ENCODE measurements at places on chromosomes 6 and 20.

DNA sequence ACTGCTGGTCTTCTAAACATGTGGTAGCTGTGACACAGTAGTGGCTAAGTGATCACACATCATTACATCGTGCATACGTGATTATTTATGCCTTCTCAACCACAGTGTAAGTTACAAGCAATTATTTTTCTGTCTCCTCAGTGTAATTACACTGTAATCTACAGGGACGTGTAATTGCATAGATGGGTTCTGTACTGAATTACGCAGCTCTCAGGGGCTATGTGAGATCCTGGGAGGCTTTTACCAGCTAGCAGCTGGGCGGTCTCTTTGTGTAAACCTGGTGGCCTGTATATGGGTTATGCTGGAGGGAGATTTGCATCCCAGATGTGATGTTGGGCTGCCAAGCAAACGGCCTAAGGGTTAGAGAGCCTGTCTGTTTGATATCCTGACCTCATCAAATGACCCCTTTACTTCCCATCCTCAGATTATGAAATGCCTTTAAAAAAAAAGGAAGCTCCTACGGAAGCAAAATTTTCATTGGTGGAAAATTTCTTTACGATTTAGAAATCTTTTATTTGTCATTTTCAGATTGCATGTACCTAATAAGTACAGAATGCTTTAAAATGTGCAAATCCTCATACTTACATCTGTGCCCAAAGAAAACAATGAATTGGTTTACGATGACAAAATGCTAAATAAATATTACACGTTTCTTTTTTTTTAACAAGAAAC lies 402.8 kb upstream of the JAG1 start:
- DNase-seq: no peak

- no peak for DNase-seq
These were observed 528.7 kb downstream of the DOK5 start for GRCh38 chr20:55004044-55004443.

DNA sequence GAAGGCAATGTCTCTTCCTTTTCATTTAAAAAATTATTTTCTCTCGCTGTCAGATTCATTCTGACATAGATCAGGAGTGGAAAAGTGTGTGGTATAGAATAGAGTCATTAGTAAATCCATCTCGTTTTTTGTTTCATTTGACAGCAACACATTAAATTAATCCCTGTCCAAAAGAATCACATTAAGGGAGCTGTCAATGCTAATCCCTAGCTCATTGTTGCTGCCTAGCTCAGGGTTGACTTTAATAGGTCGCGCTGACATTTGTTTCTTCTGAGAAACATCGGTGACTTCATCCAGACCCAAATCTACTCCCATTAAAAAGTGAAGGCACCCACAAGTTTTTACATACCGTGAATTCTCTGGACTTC lies 25.4 kb upstream of the MAP3K7 start:
- no peak for DNase-seq

GRCh38 chr6:108557494-108558371 lies 3.0 kb upstream of the FOXO3 start:
- DNase-seq: peak; percentile 45

GRCh38 chr6:26379292-26379691 lies 3.6 kb upstream of the BTN2A2 start:
- DNase-seq: no peak

- DNase-seq: no peak
These were observed 57.6 kb upstream of the UNC93A start for GRCh38 chr6:167233490-167233889.

GRCh38 chr6:89350281-89350966 lies 2.1 kb downstream of the UBE2J1 start:
- peak; percentile 19 for DNase-seq

DNA sequence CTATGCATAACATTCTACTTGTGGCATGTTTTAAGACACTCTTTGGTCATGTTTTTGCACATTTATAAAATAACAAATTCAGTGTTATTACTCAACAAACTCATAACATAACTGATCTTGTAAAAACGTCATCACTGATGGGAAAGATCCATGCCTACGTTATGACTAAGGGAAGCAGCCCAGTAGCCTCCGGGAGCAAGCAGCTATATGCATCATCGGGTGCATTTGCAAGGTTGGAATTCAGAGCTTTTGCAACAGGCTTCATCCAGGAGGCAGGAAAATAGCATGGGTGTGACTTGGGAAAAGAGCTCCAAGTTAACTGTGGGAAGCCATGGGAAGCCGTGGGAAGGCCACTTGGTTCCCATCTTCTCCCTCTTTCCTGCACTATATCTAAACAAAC lies 271.6 kb upstream of the SGK1 start:
- DNase-seq: no peak

DNA sequence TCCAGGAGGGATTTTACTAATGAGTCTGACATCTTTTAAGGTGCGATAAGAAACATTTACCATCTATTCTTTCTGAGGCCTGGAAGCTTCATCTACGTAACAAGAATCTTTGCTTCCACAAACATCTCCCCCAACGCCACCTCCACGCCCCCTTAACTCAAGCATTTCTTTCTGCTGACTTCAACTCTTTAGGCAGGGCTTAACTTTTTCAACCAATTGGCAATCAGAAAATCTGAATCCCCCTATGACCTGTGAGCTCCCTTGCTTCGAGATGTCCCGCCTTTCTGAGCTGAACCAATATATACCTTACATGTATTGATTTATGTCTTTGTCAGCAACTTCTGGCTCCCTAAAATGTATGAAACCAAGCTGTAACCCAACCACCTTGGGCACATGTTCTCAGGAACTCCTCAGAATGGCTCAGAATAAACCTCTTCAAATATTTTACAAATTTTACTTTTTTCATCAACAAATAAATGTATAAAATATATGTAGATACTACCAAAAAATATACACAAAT lies 11.5 kb downstream of the OR2H2 start:
- DNase-seq: no peak

GRCh38 chr6:146857980-146858347 lies 259.2 kb downstream of the ADGB start:
- no peak for DNase-seq

- no peak for DNase-seq
These were observed 66.5 kb downstream of the REV3L start for GRCh38 chr6:111416529-111416928.

- no peak for DNase-seq
These were observed 23.9 kb upstream of the AHI1 start for GRCh38 chr6:135521431-135521830.

DNA sequence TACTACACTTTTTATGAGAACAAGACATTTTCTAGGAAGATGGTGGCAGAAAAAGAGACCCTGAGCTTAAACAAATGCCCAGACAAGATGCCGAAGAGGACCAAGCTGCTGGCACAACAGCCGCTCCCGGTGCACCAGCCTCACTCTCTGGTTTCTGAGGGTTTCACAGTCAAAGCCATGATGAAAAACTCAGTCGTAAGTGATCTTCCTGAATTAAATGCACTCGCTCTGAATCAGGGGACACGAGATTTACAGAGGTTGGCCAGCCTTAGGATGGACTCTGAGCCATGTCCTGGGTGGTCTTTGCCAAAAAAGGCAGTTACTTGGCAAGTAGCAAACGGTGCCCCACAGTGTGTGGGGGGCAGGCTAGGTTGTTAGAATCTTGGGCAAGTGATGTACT lies 423 bp downstream of the PACRG start:
- DNase-seq: no peak

DNA sequence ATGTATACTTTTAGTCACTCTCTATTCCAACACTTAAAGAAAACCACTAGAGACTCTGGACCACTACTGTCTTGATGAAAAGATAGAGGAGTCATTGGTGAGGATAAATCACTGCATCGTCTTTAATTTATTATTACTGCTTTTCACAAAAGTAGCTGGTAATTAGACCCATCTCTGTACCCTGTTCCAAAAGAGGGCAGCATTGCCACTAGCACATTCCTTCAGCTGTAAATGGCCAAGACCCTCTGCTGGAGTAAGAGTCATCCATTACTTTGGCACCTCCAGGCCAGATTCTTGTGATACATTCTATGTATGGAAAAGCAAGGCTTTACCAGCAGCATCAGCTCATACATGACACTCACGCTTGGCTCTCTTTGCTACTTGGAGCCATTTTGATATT lies 49.5 kb upstream of the PREP start:
- DNase-seq: no peak

- DNase-seq: no peak
These were observed 50.4 kb upstream of the TAB2 start for GRCh38 chr6:149267072-149267471.

GRCh38 chr6:54559136-54559535 lies 250.9 kb downstream of the TINAG start:
- no peak for DNase-seq

DNA sequence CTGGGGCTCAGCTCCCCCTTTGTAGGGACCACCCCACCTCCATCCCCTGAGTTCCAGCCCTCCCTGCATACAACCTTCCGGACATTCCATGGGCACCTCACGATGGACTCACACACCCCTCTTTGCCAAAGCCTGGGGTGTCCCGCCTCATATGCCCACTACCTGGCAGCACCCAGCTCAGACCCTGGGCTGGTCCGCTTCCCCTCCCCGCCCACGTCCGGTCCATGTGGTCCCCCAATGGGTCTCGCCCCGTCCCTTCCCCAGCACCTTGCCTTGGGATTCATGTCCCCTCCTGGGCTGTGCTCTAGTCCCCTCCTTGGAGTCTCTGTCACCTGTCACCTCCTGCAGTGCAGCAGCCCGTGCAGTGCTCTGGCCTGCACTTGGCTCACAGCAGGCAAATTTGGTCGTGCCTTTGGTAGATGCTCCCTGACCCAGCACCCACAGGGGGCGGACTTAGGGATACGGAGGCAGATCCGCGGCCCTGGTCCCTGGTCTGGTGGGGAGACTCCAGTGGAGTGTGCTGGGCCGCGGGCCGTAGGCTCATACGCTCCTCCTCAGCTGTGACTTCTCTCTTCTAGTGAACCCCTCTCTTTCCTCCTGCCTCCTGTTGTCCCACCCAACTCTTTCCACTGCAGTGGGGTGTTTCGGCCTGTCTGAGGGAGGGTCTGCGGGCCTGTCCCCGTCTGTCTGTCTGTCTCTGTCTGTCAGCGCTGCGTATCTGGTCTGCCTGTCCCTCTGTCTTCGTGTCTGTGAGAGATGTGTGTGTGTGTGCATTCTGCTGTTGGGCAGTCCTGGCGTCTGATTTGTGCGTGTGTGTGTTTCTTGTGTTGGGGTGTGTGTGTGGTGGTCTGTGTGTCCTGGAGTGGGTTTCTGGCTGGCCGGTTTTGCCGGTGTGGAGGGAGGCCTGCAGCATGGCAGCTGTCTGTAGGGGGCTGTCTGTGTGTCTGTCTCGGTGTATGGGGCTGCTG lies 69.5 kb downstream of the SRC start:
- DNase-seq: no peak

DNA sequence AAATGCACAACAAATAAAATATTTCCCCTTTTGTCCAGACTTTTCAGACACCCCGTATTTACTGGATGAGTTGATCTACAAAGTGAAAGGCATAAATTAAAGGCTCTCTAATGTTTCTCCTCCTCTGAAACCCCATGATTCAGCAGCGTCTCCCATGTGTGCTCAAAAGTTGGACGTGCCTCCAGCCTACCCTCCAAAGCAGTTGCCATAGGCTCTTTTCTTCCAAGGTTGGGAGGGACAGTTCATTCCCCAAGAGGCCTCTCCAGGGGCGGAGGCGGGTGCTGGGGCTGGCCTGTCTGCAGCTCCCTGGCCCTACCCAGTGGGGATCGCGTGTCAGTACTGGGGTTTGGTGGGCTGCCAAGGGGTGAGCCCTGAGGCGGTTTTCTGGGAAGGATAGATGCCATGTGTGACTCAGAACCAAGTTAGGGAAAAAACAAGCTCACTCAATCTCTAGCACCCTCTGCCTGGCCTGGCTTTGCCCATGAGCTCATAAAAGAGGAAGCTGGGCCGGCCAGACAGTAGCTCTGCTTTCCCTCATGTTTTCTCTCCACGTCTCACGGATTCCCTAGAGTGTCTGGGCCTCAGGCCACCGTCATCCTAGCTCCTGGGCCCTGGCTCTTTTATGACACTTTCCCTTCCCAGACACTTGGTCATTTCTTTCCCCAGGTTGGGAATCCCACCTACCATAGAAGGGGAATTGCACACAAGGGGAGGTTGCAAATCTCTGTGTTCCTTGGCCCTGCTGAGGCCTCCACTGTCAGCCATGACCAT lies 8.0 kb upstream of the IER3 start:
- DNase-seq: no peak

DNA sequence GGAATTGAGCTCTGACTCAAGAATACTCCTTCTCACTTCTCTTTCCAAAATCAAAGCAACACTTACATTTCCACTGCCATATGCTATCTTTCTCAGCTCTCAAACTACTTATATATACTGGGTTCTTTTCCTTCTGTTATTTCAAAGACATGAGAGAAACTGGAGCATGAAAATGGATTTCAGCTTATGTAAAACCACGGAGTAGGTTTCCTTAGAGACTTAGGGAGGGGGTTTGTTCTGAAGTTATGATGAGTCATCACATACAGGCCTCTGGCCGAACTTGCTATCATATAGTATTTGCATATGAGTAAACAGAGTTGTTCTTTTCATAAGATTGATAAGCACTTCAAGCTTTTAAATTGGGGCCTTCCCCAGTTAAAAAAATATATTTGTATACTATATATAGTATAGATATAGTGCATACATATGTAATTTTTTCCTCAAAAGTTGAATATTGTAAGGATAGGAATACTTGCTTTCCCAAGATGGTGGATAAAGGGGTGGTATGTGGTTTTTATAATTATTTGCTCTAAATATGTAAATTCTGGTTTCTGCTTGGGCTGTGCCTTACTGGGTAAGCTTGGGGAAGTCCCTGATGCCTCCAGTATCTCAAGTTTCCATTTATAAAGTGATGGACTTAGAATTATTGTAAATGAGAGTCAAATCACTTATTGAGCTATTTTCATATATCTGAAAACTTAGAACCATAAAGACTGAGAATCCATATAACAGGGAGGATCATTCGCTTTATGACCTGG lies 273.9 kb downstream of the RFPL4B start:
- DNase-seq: no peak

GRCh38 chr20:39898467-39898852 lies 790.6 kb downstream of the MAFB start:
- no peak for DNase-seq

- no peak for DNase-seq
These were observed 214.6 kb upstream of the SNX9 start for GRCh38 chr6:157608221-157609075.

All from activated CD4-positive, alpha-beta T cell treated with anti-CD3 and anti-CD28 coated beads, Interleukin-2, Interleukin-4, amounts not matched to agents 100 ng/mL and 50 ng/mL, durations not matched to agents 16 hours and 8 hours (primary cell).